Esophagus mucosa (tissue), 1 donor: ENCODE measurements at places on chromosomes 16 and 17. TPM values are rescaled to one million over a fixed set of nuclear protein-coding genes. Genes with fewer than 3 reads are reported as not detected.
A peak's percentile ranks its signal among the peaks of the same experiment; 100 is the strongest.

GRCh38 chr17:39688945-39689344 is 1.1 kb upstream of the PGAP3 start:
- no peak for ATAC-seq

DNA sequence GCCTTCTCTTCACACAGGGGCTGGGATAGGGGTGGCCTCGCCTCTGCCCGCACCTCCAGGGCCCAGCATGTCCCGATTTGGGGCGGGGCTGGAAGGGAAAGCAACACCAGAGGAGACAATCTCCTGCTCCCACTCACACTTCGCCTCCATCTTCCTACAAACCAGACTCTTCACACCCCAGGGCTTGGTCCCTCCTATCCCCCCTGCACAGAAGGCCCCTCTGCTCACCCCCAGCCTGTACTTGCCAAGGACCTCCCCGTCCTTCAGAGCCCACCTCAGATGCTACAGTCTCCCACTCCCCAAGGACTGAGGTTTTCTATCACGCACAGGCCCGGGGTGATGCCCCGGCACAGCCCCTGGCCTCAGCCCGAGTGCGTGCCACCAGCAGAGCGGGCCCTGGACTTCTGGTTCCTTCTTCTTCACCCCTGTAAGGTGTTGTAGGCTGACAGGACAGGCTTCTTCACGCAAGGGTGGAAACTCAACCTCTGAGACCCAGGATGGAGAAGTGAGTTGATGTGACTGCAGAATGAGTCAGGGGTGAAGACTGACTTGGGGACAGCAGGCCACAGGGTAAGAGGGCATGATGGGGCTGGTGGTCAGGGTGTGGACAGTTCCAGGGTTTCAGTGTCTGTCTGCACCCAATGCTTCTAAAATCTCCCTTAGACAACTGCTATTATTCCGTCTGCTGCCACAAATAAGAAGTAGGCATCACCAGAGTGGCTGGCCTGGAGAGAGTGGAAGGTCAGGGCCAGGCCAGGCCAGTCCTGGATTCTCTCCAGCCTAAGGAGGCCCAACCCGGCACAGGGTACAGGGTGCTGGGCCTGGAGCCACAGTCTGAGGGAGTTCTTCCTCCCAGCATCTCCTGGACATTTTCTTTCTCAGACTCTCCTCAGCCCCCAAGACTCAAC is 2.5 kb downstream of the ITGAE start:
- ATAC-seq: no peak

DNA sequence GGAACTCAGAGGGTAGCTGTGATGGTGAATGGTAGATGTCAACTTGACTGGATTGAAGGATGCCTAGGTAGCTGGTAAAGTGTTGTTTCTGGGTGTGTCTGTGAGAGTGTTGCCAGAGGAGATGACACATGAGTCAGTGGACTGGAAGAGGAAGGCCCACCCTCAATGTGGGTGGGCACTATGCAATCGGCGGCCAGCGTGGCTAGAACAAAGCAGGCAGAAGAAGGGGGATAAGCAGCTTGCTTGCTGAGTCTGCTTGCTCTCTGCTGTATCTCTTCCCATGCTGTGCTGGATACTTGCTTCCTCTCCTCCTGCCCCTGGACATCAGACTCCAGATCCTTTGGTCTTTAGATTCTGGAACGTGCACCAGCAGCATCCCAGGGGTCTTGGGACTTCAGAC is 128.1 kb downstream of the AIPL1 start:
- no peak for ATAC-seq

DNA sequence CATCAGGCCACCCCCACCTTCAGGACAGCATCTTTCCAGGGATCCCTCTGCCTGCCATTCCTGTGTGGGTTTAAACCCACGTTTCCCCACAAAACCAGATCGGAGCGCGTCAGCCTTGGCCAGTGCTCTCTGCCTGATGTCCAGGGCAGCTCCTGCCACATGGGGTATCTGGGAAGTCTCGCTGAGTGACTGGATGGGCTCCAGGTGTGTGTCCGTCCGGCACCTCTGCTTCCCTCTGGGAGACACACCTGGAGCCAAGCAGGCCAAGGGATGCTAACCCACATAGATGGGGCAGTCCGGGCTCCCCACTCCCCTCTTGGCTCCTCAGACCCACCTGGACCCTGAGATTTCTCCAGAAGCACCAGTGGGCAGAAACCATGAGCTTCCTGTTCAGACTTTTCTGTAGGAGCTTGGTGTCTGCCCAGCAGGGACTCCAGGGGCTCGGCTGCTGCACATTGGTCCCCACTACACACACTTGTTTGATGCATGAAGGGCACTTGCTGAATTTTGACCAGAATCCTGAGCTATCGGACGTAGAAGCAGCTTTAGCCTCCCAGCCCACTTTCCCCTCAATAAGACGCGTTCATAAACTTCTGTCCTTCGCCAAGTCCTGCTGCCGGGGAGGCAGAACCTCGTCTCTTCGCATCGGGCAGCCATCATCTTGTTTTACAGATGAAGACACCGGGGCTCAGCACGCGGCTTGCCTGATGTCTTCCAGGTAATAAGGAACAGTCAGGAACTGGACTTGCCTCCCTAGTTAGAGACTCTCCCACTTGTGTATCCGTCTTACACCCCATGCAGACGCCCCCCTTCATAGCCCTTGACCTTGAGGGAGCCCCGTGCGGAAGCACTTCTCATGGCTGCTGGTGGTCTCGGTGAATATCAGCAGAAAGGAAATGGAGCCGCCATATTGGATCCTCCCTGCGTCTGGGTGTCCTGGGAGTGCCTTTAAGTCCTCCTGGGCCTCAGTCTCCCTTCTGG is 91.6 kb upstream of the ZNF469 start:
- ATAC-seq: no peak

- ATAC-seq: no peak
Observed at GRCh38 chr17:60303406-60304099, 88.4 kb downstream of the USP32 start.

GRCh38 chr17:10018461-10018891 is 113.4 kb upstream of the RCVRN start:
- ATAC-seq: no peak

DNA sequence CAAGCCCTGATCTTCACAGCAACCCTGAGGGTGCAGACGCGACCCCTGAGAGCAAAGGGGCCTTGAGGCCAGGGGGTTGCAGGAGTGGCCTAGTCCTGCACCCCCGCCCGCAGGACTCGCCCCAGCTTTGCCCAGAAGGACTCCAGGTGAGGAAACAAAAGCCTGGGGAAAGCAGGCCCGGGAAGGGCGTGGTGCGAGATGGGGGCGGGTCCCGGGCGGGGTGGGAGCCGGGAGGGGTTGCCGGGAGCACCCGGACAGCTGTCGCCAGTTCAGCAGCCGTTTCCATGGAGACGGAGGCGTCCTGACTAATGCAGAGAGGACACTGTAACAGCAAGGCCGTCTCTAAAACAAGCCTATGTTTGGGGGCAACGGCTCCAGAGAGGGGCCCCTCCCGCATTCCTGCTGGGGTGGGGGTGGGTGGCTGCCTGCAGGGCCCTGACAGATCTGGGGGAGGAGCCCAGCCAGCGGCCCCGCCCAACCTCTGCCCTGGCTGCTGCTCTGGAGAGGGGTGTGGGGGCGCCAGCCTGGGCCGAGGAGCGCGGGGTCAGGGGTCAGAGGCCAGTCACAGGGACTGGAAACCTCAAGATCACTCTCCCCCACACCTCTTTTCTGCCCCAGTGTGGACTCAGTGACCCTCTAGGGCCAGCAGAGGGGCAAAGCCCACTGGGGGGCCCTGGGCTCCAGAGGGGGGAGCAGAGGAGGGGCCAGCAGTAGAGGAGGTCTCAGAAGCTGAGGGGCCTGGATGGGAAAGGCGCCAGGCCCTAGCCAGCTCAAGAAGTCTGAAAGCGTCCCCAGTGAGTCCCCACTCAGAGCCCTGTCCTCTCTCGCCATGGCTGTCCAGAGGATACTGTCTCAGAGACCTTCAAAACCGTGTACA is 3.1 kb upstream of the TPPP3 start:
- ATAC-seq: peak; percentile 77

DNA sequence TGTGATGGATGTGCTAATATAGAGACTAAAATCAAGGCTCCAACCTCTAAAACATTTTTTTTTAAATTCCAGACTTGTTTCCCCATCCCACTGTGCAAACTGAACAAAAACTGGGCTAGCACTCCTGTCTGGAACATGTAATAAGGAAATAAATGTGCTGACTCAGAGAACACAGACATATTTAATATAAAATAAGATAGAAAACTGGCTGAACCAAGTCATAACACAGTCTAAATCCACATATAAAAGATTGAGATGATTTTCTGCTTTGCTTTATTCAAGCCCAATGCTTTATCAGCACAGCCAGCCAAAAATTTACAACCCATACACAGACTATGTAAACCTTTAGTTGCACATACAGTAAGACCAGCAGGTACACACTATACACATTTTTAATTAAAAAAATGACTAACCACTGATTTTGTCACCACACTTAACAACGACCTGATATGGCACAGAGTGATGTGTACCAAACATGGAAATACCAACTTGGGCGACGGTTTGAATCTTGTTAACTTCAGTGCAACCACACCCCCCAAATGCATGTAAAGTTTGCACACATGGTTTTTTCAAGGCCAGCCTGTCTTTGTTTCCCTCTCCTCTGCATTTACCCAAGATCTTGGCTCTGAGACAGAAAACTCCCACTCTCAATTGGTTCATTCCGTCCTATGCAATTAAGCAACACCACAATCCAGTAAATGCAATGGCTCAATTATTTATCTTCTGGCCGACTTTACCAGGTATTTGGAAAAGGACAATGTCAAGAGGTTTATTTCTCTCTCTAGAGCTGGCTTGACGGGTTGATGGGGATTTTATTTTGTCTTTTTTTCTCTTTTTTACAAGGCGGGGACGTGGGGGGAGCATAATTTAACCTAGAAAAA is 1.2 kb downstream of the STAT3 start:
- no peak for ATAC-seq

Gene DOC2B
- 32.5 TPM for total RNA-seq

Gene MYH1
- total RNA-seq: not detected
